ENCODE measurements at places on chromosomes 2 and 18. TPM values are rescaled to one million over a fixed set of nuclear protein-coding genes. Genes with fewer than 3 reads are reported as not detected.

GRCh38 chr2:13104723-13105122, 388.0 kb downstream of the TRIB2 start:
- no peak for DNase-seq
- no peaks in the 10 kb centered on the region for H3K36me3 ChIP-seq
- no peak overlapping the region for H3K4me3 ChIP-seq
- H3K27ac ChIP-seq = no peak overlapping the region
- no peaks in the 10 kb centered on the region for H3K4me1 ChIP-seq

DNA sequence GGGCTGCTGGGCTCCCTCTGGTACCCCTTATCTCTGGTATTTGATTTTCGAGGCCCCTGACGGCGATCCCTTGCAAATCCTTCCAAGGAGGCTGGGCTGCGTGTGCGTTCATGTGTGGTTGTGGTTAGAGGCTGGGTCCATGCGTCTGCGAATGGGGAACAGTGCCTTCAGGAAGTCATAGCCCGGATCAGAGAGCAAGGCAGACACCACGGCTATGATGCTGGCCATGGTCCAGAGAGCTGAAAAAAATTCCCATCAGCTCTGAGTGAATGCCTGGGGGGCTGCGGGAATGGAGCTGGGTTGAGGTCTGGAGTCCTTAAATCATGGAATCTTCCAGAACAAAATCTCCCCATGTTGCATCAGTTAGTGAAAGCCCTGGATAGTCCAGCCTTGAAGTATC, 145.5 kb downstream of the ACKR3 start:
- H3K36me3 ChIP-seq = no peaks in the 10 kb centered on the region
- peaks cover 21% of the 10 kb centered on the region for H3K27me3 ChIP-seq
- no peak overlapping the region for H3K27ac ChIP-seq
- H3K4me3 ChIP-seq = no peak overlapping the region

GRCh38 chr2:1234731-1235308, 178.4 kb upstream of the TPO start:
- no peaks in the 10 kb centered on the region for H3K4me1 ChIP-seq
- DNase-seq = no peak
- H3K27me3 ChIP-seq = no peaks in the 10 kb centered on the region

- no peaks in the 10 kb centered on the region for H3K36me3 ChIP-seq
- H3K27ac ChIP-seq = no peak overlapping the region
- no peaks in the 10 kb centered on the region for H3K4me1 ChIP-seq
- DNase-seq = no peak
Observed at GRCh38 chr18:7807936-7808453, 240.9 kb downstream of the PTPRM start.

SPR gene
- total RNA-seq = 13.9 TPM

DNA sequence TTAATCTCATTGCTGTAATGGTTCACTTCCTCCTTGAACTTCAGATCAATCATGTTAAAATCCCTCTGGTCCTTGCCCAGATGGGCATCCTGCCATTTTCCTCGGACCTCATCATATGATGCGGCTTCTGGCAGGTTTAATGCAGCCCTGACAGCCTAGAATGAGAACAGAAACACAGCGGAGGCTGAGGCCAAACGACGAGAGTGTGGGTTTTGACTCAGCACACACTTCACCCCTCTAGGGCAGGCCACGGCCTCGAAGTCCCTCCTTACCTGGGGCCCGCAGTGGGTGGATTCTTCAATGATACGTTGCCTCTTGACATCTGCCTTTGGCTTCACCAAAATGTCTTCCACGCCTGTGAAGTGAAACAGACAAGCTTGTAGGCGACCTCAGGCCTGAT, 56.8 kb downstream of the POLR1A start:
- no peaks in the 10 kb centered on the region for H3K27me3 ChIP-seq
- no peak overlapping the region for H3K4me3 ChIP-seq
- DNase-seq = no peak
- H3K36me3 ChIP-seq = peaks cover 35% of the 10 kb centered on the region

LIMS3 gene
- total RNA-seq = 0.82 TPM

- H3K36me3 ChIP-seq = no peaks in the 10 kb centered on the region
- no peaks in the 10 kb centered on the region for H3K4me1 ChIP-seq
- H3K27me3 ChIP-seq = no peaks in the 10 kb centered on the region
- no peak overlapping the region for H3K27ac ChIP-seq
Observed at GRCh38 chr2:146037334-146037870, 1517.5 kb upstream of the ZEB2 start.

- H3K27me3 ChIP-seq = no peaks in the 10 kb centered on the region
- no peak for DNase-seq
- H3K4me1 ChIP-seq = peaks cover 4% of the 10 kb centered on the region
- H3K4me3 ChIP-seq = no peak overlapping the region
- H3K36me3 ChIP-seq = peaks cover 40% of the 10 kb centered on the region
Observed at GRCh38 chr2:189860161-189860560, 75.9 kb downstream of the PMS1 start.

- no peaks in the 10 kb centered on the region for H3K36me3 ChIP-seq
- H3K4me1 ChIP-seq = no peaks in the 10 kb centered on the region
- H3K4me3 ChIP-seq = no peak overlapping the region
Observed at GRCh38 chr2:151071382-151071781, 190.3 kb downstream of the RBM43 start.

GRCh38 chr2:69733342-69734034, 8.4 kb upstream of the ANXA4 start:
- H3K36me3 ChIP-seq = no peaks in the 10 kb centered on the region
- no peak for DNase-seq
- H3K27me3 ChIP-seq = no peaks in the 10 kb centered on the region
- no peak overlapping the region for H3K27ac ChIP-seq
- no peak overlapping the region for H3K4me3 ChIP-seq

IL37 gene
- total RNA-seq = not detected

- DNase-seq = peak; percentile 8
- H3K4me1 ChIP-seq = peaks cover 46% of the 10 kb centered on the region
- H3K36me3 ChIP-seq = peaks cover 30% of the 10 kb centered on the region
- peak overlapping the region; percentile 97 for H3K27ac ChIP-seq
Observed at GRCh38 chr2:96305979-96306308, 598 bp upstream of the SNRNP200 start.
